RCC 7860 (cell line): ENCODE measurements at places on chromosomes 6 and 20.

- no peak for DNase-seq
These were observed 73.4 kb upstream of the NRSN1 start for GRCh38 chr6:24052590-24052961.

DNA sequence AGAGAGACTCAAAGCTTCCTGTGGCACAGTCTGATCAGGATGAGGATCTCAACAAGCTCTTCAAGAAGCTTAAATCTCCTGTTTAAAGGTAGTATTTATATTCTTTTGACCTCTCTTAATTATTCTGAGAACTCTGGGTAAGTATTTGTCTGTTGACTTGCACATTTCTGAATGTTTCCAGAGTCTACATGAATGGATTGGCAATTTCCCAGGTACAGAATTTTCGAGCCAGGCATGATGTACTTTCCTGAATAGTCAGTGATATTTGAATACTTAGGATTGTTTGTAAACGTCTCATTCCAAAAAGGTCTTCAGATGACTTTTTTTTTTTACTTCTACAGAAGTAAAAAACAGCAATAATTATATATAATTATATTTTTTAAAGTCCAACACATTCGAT lies 293.4 kb downstream of the TBC1D32 start:
- no peak for DNase-seq

- no peak for DNase-seq
These were observed 185.2 kb upstream of the STXBP5 start for GRCh38 chr6:147019001-147019400.

- DNase-seq = no peak
These were observed 212.1 kb downstream of the BTBD9 start for GRCh38 chr6:38427492-38428210.

DNA sequence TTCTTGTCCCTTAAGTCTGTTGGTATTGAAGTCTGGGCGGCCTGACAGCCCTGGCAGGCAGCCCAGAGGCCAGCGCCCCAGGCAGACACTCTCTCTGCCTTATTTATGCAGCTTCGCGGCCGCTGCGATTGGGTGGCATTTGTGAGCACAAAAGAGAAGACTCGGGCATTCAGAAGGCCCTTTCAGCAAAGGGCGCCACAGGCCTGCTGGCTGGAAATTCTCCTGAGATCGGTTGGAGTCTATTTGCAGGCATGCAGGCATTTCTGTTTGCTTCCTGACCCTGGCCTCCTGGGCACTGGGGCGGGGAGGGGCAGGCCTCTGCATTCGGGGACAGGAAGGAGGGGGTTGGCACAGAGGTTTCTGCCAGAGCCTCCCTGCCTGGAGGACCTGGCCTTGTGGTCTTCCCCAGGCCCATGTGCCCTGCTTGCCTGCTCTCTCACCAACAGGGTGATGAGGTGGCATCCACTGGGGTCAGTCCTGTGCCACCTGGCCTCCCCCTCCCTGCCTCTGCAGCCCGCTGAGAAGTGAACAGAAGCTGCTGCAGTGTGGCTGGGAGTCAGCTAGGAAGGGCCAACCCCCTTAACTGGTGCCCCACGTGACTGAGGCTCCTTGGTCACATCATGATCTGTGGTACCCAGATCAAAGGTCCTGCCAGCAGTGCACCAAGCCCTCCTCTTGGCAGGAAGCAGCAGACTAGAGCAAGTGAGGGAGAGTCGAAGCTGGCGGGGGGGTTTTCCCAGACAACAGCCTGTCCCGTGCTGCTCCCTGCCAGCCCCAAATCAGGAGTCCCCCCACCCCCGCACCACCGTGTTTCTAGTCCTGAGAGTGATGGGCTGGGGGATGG lies 16.6 kb upstream of the CCDC167 start:
- peak; percentile 26 for DNase-seq

- no peak for DNase-seq
These were observed 147.5 kb downstream of the FLRT3 start for GRCh38 chr20:14189794-14190402.

- DNase-seq = no peak
These were observed 45.1 kb downstream of the KIAA0319 start for GRCh38 chr6:24600903-24601302.

GRCh38 chr6:90460051-90460450 lies 126.8 kb downstream of the MAP3K7 start:
- no peak for DNase-seq

DNA sequence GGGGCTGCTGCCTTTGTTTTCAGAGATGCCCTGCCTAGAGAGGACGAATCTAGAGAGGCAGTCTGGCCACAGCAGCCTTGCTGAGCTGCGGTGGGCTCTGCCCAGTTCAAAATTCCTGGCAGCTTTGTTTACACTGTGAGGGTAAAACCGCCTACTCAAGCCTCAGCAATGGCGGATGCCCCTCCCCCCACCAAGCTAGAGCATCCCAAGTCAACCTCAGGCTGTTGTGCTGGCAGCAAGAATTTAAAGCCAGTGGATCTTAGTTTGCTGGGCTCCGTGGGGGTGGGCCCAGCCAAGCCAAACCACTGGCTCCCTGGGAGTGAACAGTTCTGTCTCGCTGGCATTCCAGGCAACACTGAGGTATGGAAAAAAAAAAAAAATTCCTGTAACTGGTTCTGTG lies 970.9 kb downstream of the TBC1D32 start:
- no peak for DNase-seq
